ENCODE measurements at places on chromosomes 3 and 15. TPM values are rescaled to one million over a fixed set of nuclear protein-coding genes. Genes with fewer than 3 reads are reported as not detected.

Gene FAM3D
- total RNA-seq = not detected

- DNase-seq = no peak
These were observed 192.6 kb upstream of the POU1F1 start for GRCh38 chr3:87468938-87469337.

- no peak for DNase-seq
These were observed 8.9 kb upstream of the CLDN1 start for GRCh38 chr3:190330936-190331734.

DNA sequence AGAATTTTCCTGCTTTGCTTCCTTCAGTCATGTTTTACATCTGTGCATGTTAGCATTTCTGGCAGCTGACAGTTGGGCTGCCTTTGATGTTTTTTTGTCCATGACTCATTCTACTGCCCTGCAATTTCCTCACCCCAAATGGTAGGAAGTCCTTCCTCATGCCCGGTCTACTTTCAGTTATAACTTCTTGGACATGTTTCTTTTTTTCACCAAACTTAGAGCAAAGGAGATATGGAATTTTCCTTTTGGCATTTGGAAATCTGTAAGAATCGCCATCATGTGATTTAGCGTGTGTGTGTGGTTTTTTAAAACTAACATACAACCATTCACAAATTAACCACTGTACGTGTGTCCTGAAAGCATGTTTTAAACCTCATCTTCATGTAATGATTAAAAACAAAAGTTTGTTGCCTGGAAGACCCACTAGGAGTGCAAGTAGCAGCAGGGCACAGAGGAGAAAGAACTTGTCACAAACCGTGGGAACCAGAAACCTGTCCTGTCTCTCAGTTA is 430.7 kb upstream of the CFAP20DC start:
- DNase-seq = no peak

Gene HEXA
- total RNA-seq = 151 TPM

Gene LDHAL6B
- not detected for total RNA-seq

Gene TTC21A
- total RNA-seq = 106 TPM

DNA sequence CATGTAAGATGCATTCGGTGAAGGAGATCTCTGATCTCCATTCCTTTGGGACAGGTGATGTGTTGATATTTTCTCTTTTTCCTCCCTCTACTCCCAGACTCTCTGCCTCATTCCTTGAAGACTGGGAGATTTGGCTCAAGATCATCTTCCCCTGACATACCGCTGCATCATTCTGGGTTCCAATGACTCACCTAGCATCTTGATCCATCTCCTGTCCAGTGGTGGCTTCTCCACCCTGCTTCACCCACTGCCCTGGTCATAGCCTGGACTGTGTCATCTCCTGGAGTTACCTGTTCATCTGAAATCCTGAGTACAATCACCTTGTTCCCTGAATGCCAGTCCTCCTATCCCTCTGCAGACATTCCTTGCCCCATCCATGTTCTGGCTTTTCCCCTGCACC is 57.4 kb upstream of the TRAK1 start:
- no peak for DNase-seq

DNA sequence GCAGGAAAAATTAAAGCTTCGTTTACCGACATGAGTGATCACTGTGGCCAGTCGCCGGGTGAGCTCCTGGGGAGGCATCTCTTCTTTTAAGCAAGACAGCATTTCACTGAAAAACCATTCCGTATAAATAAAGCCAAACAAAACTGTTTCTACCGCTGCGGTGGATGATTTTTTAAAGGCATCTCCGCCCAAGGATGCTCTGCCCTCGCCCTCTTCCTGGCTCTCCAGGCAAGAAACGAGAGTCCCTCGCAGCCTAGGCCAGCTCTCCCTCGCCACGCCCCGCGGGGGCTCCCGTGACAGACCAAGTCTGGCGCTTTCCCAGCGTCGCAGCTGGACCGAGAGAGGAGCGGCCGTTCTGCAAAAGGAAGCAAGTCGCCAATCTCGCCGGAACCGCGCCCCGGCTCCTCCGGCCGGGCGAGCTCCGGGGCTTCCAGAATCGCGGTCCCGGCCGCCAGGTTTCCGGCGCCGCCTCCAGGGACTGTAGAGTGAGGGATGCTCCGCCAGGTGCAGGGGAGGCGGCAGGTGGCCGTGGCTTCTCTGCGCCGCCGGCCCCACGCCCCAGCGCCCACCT is 458 bp downstream of the MCF2L2 start:
- no peak for DNase-seq

GRCh38 chr3:38655708-38656300 is 6.3 kb upstream of the SCN5A start:
- DNase-seq = peak; percentile 13

GRCh38 chr3:141095546-141095937 is 44.4 kb downstream of the SPSB4 start:
- DNase-seq = no peak

DNA sequence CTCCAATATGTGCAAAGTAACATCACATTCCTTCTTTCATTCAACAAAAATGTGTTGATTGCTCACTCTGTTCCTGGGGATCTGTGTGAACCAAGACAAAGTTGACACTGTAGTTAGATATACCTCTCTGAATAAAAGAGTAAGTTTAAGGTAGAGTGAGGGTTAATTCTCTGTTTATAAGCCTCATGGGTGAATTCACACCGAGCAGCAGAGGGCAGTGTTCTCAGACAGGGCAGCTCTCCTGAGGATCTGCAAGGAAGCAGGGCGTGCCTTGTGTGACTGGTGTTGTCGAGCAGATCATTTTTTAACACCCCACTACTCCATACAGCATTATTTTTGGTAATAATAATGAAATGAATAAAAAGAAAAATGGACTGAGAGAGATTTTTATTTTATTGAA is 34.4 kb downstream of the PAQR9 start:
- peak; percentile 20 for DNase-seq

Gene EOGT
- 15.5 TPM for total RNA-seq

DNA sequence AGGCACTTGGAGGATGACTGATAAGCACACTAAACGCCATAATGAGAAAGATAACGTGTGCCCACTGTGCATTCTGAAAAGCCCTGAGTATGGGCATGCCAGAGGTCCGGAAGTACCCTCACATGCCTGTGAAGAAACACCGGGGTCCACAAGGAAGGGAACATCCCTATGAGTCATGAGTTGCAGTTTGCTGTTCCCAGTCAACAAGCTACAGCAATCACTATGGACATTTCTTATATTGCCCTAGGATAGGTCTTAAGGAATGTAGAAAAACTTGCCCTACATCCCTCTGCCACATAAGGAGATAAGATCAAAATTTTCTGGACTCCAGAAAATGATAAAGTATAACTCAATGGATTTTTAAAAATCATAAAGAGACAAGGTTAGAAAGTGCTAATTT is 9.9 kb downstream of the MB21D2 start:
- DNase-seq = no peak

Gene GPR171
- 1.6 TPM for total RNA-seq

DNA sequence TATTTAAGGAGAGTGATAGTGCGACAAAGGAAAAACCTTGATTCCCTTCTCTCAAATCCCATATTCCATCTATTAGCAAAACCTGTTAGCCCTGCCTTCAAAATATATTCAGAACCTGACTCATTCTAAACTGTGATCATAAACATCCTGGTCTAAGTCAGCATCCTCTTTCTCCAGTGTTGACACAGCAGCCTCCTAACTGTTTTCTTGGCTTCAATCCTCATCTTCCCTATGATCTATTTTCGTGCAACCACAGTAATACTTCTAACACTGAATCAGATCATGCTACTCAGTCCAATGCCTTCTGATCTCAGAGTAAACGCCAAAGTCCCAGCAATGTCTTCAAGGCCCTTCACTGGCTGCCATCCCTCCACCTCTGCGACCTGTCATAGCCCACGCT is 785.1 kb downstream of the EDEM1 start:
- DNase-seq = no peak

GRCh38 chr3:47370887-47371697 is 9.7 kb upstream of the PTPN23 start:
- DNase-seq = peak; percentile 57

DNA sequence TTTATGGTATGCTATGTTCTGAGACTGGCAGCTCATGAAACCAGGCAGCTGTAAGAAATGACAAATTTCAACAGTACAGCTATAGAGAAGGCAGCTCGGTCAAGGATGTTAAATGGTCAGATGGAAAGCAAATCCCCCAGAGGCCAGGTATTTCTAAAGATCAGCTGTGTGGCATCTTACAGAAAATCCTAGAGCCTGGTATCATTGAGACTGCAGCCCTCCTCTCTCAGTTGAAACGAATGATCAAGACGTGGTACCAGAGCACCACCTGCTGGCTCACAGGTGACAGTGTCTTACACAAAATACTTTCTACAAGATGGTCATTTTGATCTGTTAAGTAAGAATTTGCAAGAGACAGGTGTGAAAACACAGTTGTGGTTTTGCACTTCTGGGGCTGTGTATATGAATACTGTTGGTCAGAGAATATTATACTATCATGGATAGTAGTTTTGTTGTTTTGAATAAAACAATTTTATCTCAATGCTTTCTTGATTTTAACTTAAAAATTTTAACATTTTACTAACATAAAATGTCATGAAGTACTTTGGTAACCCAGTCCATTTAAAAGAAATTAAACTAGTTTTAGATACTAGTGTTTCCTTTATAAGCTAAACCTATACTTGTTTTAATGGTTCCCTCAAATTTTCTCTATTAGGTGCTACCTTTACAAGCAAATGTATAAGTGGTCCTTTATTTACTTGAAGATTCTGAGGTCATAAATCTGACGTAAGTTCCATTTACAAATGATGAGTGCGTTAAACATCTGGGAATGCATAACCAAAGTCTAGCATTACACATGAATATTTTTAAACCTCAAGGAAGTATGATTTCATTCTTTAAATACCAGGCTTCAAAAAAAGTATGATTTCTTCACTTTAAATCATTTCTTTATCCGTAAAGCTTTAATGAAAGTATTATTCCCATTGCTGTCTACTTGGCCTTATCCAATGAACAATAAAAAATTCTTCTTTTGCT is 121.8 kb downstream of the PDZRN3 start:
- peak; percentile 58 for DNase-seq

- peak; percentile 51 for DNase-seq
These were observed at the start of gene TM6SF1 for GRCh38 chr15:83106994-83107840. Gene TM6SF1, plus strand, starts transcription at chr15:83107645. Its CDS starts 36 bp downstream, at chr15:83107681.

Gene CHRNA7
- not detected for total RNA-seq

Gene PIF1
- 2.8 TPM for total RNA-seq

- DNase-seq = no peak
These were observed 35.6 kb downstream of the AMOTL2 start for GRCh38 chr3:134338516-134339261.

Gene PLA2G4D
- total RNA-seq = not detected

Gene UBAP1L
- 19.9 TPM for total RNA-seq

- no peak for DNase-seq
These were observed 679.0 kb upstream of the DPPA4 start for GRCh38 chr3:110016235-110016815.

GRCh38 chr3:171465763-171466162 is 5.6 kb upstream of the TNIK start:
- no peak for DNase-seq

Gene HYAL1
- 0.30 TPM for total RNA-seq

- no peak for DNase-seq
These were observed 129.8 kb upstream of the PHLDB2 start for GRCh38 chr3:111729087-111729846.

DNA sequence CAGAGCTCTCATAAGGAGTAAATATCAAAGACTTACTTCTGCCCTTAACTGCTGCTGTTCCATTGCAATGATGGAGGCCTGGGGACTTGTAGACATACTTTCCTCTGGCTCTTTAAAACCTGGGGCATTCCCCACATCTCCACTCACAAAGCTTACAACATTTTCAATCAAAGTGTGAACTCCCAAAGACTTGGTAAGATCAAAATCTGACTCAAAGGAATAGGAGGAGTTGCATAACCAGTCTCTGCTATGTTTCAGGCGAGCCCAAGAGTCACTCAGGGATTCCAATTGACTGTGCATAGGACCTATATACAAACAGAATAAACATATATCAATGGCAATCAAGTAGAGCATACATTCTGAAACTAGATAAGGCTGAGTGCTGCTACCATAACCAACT is 101.5 kb downstream of the FBXL22 start:
- no peak for DNase-seq

- DNase-seq = no peak
These were observed 11.1 kb downstream of the ATOSA start for GRCh38 chr15:52668133-52668532.

Gene FGF7
- 0.12 TPM for total RNA-seq

Gene CCR3
- not detected for total RNA-seq

GRCh38 chr15:59830873-59831272 is 141.8 kb upstream of the BNIP2 start:
- no peak for DNase-seq

- DNase-seq = no peak
These were observed 64.0 kb downstream of the GLB1 start for GRCh38 chr3:33032938-33033337.

DNA sequence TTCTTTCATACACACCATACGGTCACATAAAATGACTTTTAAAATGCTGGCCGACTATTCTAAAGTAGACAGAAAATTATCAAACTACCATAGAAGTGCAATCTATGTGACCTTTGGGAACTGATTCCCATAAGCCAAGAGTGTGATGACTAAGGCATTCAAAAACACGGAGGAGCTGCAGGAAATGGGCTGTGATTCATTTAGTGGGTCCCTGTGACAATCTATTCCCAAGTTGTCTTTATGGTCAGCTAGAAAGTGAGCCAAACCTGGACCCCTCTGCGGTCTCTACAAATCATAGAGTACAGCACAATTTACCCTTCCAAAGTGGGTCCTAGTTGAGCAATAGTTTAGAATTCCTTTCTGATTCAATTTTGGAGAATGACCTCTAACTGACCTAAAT is 251.5 kb upstream of the CBLB start:
- no peak for DNase-seq

Measured in B cell (primary cell).